ENCODE measurements at places on chromosomes 1 and 21. TPM values are rescaled to one million over a fixed set of nuclear protein-coding genes. Genes with fewer than 3 reads are reported as not detected.

GRCh38 chr1:115041654-115042053, 12.0 kb downstream of the TSHB start:
- no peak for DNase-seq

DNA sequence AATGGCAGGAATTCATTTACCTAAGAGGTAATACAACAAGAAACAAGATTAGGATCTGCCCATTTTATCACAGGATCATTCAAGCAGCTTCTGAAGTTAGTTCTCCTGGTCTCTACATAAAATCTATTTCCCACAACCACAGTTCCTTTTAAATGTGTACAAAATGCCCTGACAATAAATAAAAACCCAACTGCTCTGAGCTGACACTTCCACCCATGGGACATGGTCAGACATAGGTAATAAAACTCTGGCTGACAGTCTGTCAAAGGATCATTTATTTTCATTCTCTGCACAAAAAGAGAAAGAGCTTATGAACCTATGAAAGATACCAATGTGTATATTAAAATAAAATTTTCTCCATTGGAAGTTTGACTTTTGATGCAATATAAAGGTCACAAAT, 145.4 kb upstream of the PALMD start:
- no peak for DNase-seq

GRCh38 chr1:203175237-203175826, at the start of gene MYBPH:
Gene MYBPH (minus strand): TSS chr1:203175826. CDS start chr1:203175755, 71 bp downstream.
- DNase-seq: no peak

The POU3F1 gene
- 9.4 TPM for total RNA-seq

GRCh38 chr1:5667513-5668325, 324.5 kb downstream of the NPHP4 start:
- no peak for DNase-seq

GRCh38 chr1:28290851-28291250, 31.5 kb downstream of the SESN2 start:
- no peak for DNase-seq

- DNase-seq: no peak
Measured at GRCh38 chr1:213138391-213138790, 87.3 kb downstream of the RPS6KC1 start.
